ENCODE measurements at places on chromosomes 12 and 14.
A peak's percentile ranks its signal among the peaks of the same experiment; 100 is the strongest.

DNA sequence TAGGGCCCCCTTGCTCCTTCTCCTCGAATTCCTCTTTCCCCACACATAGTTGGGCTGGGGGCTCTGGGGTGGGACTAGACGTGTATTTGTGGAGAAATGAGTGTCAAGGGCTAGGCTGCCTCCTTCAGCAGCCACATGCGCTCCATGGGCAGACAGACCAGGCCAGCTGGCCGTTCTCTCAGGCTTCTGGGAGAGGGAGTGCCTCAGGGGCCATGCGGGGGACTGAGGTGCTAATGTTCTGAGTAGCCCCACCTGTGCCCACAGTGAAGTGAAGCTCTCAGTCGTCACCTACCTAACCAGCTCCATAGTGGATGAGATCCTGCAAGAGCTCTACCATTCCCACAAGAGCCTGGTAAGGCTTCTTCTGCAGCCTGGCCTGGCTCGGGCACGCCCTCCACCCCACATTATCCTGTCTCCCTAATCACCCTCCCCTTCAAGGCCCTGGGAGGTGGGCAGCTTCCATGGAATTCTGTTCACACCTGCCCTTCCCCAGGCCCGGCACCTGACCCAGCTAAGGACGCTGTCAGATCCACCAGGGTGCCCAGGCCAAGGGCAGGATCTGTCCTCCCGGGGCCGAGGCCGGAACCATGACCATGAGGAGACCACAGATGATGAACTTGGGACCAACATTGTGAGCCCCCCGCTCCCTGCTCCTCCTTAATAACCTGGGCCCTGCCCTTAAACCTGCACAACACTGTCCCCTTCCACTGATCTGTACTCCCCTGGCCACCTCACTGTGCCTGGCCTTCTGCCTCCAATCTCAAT lies 9.0 kb upstream of the CPNE6 start:
- DNase-seq = no peak

DNA sequence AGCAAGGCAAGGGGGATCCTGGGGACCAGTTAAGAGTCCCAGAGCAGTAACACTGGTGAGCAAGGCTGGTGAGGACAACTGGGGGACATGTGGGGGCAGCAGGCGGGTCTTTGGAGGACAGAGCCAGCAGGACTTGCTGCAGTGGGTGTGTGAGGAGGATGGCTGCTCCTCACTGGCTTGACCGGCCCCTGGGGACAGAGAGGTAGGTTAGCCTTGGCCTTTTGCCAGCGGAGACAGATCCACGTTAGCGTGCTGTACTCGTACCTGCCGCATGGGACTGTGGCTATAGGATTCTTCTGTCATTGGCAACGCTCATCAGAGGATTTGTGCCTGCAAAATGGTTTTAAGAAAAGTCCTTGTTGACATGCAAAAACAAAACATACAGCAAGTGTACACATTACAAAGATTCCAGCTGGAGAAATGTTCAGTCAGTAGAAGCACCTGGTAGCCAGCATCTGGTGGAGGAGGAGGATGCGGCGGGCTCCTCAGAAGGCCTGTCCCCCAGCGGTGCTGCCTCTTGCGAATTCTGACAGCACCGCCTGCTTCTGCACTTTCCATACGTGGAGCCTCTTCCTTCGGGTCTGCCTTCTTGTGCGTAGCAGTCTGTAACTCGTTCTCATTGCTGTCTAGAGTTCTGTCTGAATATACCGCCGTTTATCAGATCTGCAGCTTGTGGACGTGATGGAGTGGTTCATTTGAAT lies 91.3 kb downstream of the EP400 start:
- no peak for DNase-seq

DNA sequence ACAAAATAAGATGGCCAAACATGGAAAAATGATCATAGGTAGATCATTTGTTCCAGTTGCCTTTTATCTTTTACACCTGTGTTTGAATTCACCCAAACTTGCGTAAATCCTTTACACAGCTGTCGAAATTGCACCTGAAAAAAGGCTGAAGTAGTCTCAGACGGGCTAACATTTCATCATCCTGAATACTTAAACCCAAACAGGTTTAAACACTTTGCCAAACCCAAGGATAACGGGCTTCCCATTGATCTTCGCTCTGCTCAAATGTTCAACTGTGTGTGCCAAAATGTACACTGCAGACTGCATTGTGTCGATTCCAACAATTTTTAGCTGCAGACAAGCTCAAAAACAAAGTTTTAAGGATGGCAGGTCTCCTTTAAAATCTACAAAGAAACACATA lies 288.7 kb upstream of the DDHD1 start:
- DNase-seq = no peak

- no peak for DNase-seq
These were observed 56.4 kb upstream of the ISM2 start for GRCh38 chr14:77554816-77555599.

DNA sequence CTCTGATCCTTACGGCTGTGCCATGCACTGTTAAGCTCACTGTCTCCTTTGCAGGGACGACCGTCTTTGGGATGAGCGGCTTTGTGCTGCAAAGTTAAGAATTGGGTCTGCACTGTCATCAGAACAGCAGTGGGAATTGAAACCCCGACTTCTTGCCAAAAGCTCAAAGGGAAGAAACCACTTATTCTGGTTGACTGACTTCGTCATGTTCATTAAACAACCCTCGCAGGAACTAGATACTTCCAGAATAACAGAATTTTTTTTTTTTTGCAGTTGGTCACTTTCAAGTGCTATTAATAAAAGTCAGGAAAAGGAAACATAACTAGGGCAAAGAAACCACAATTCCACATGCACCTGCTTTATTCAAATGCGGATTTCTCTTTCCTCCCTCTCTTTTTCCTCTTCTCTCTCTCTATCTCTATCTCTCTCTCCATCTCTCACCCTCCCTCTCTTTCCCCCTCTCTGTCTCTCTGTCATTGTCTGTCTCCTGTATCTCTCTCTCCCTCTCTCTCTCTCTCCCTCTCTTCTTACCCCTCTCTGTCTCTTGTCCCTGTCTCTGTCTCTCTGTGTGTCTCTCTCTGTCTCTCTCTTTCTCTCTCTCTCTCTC lies 12.3 kb upstream of the GLT1D1 start:
- DNase-seq = no peak

DNA sequence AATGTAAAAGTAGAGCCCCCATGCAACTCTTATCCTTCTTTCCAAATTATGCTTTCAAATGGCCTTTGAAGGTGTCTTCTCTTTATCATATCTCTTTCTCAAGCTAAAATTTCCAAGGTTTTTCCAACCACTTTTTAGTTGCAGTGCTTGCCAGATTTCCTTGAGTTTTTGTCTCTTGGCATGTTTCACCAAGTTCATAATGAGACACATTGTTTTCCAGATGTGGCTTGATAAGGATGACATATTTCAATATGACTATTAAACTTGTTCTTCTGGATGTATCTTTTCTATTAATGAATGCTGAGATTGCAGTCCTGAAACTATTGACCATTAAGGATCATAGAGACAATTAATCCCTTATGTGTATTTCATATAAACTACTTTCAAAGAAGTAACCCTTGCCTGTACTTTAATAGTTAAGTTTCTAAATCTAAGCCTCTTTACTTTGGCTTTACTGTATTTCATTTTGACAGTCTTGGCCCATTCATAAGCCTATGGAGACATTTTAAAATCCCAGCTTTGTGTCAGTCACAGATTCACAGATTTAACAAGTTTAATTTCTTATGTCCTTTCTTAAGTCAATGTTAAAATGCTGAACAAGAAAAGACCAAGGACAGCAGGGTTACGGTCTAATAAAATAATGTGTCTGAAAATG lies 151.5 kb downstream of the LRFN5 start:
- no peak for DNase-seq

DNA sequence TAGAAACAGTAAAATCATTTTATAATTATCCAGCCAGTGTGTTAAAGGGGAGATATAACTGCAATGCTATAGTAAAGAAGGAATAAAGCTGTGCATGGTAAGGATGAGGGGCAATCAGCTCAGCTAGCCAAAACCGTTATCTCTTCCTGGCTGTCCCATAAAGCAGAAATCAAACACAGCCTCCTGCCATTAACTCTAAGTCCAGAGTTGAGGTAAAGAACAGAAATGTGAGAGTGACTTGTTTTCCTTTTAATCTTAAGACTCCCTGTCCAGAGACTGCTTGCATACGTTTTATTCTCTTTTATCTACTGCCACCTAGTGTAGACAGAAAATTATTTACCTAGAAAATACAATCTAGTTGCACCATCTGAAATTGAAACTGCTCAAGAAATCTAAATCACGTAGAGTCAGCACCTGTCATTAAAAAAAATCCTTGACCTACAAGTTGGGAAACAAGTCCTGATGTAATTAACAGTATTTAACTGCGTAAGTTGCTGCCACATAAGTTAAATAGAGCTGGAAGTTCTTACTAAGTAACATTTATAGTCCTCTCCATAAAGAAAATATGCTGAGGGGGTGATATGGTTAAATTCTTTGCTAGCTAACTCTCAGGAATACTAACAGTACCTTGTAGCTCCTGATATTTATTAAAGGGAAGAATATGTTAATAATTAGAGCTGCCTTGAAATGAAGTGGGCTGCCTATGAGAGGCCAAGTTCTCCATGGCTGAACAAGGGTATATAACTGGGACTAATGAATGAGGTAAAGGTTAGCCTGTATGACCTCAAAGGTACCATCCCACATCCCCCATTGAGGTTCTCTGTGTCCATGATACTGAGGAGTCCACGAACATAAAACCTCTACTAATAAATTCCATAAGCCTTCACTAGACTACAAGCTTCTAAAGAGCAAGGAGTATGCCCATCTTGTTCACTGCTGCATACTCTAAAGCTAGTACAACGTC lies 62.7 kb downstream of the GALNT4 start:
- DNase-seq = no peak

GRCh38 chr12:31967539-31967938 lies 8.3 kb downstream of the RESF1 start:
- DNase-seq = peak; percentile 70

DNA sequence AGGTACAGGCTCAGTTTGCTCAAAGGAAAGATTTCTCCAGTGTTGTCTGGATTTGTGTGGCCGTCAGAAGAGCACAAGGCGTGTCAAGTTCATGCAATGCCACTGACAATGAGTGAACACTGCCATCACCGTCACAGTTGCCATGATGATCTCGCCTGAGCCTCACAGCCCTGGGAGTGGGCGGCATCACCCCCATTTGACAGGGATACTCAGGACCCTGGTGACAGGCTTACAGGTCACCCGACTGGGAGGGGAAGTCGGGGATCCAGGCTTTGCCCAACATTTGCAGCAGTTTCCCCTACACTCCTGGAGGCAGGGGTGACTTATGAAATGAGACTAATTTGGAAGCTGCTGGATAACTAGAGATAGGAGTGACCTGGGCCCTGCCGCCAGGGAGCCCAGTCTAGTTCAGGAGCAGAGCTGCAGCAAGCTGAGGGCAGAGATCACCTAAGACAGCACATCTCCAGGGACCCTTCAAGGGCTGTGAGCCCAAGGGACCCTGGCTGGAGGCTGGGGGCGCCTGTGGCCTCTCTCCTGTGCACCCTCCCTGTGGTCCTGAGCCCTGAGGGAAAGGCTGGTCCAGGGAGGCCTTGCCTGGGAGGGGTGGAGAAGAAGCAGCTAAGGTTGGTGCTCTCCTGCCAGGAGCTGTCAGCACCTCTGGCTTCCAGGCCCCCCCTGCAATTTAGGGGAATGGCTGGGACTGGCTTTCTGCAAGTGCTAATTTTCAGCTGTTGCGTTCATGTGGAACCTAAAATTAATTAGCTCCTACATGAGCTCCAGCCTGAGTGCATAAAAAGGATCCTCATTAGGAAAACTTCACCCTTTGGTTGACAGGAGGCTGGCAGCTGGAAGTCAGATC lies 32.4 kb upstream of the BEGAIN start:
- DNase-seq = peak; percentile 31

DNA sequence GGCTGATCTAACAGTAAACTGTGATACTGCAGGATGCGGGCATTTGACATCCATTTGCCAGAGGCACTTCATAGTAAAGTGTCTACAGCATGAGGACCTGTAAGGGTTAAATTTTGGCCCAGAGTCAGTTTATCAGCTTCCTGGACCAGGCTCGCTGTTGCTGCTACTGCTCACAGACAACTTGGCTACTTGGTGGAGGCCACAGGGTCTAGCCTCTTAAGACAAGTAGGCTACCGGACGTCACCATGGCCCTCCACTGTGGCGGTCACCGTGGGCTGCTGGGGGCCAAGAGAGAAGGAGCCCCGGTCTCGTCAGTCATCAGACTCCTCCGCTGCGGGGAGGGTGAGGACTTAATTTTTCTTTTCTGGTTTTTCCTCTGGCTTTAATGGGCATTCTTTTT lies 117.3 kb upstream of the PZP start:
- no peak for DNase-seq

DNA sequence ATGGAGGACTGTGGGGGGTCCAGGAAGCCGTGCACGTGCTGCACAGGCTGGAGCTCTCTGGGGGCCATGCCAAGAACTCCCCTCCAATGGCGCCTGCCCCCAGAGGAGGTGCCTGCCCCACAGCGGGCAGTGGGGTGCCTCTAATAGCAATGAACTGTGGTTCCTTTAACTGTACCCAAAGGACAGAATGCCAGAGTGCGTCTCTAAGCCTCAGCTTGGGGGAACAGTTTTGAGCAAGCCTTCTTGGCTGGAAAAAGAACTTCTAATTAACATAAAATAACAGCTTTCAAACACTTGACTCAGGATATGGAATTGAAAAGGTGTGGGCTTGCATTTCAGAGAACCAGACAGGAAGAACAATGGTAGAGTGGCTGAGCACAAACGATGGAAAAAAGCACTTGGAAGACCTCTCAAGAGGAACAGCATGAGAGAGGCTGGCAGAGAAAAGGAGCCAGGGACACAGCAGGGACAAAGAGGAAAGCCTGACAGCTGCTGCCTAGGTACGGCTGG lies 195.6 kb downstream of the TTC7B start:
- DNase-seq = no peak

- DNase-seq = no peak
These were observed 87.6 kb upstream of the SSTR1 start for GRCh38 chr14:38120109-38120508.

- no peak for DNase-seq
These were observed 66.3 kb downstream of the RBM19 start for GRCh38 chr12:113899561-113900471.

GRCh38 chr14:22671622-22672021 lies 27.5 kb upstream of the OR6J1 start:
- no peak for DNase-seq

GRCh38 chr12:87231818-87232217 lies 797.4 kb downstream of the C12orf50 start:
- no peak for DNase-seq

DNA sequence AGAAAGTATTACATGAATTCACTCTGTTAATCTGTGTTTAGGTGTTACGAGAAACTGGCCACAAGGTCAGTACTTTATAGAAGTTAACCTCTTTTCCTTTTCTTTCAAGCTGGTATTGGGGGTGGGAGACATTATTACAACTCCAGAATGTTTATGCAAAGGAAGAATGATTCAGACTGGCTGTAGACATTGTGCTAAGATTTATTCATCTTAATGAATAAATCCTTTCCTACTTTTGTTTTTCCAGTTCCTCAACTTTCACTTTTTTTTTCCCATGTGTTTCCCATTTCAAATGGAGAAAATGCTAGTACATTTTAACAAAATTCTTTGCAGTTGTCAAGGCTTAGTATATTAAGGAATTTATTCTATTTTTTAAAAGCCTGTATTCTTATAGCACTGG lies 1.3 kb downstream of the OTOGL start:
- DNase-seq = no peak

- no peak for DNase-seq
These were observed 32.7 kb downstream of the CCDC175 start for GRCh38 chr14:59543873-59544272.
